Right ventricle myocardium superior (tissue), 1 donor: ENCODE measurements at places on chromosomes 5 and 9. TPM values are rescaled to one million over a fixed set of nuclear protein-coding genes. Genes with fewer than 3 reads are reported as not detected.

Gene RNF208
- 24.8 TPM for total RNA-seq

Gene SLC6A3
- total RNA-seq, result not detected

Gene EIF4E1B
- not detected for total RNA-seq

Gene ZSWIM6
- 6.6 TPM for total RNA-seq

Gene SNCB
- total RNA-seq, result not detected

Gene RARS1
- 41.8 TPM for total RNA-seq

Gene IFNK
- total RNA-seq, result not detected

Gene ARL14EPL
- total RNA-seq, result not detected

Gene TTC39B
- 1.3 TPM for total RNA-seq

Gene PCDHA10
- total RNA-seq, result 0.05 TPM

DNA sequence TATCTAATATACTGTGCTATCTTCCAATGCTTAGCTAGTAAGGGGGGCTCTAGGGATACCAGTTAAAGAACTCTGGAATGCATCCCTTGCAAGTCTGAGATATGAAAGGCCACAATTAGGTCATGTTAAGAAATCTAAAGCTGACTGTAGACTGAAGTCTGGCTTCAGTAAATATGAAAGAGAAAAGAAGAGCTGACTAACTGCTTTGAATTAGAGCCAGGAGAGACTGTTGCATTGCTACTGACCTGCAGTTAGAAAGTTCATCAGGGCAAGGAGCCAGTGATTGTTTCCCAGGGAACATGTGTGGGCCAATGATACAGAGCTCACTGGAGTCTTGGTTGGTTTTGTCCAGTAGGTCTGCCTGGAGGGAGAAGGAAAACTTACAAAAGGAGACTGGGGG lies 472.1 kb upstream of the TNC start:
- DNase-seq, result no peak

DNA sequence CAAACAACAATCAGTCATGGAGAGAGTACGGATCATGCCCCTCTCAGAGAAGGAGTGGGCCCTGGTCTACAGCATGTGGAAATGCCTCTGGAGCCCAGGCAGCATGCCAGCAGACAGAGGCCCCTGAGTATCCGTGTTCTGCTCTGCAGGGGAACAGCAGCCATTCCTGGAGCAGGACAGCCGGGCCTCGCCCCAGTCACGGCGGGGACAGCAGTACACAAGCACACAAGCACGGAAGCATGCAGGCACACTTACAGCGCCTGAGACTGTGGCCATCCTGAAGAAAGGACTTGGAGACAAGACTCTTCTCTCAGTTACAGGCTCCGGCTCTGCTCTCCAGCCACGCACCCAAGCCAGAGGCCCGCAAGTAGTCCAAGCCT lies 102.6 kb upstream of the ALDH1B1 start:
- no peak for DNase-seq

DNA sequence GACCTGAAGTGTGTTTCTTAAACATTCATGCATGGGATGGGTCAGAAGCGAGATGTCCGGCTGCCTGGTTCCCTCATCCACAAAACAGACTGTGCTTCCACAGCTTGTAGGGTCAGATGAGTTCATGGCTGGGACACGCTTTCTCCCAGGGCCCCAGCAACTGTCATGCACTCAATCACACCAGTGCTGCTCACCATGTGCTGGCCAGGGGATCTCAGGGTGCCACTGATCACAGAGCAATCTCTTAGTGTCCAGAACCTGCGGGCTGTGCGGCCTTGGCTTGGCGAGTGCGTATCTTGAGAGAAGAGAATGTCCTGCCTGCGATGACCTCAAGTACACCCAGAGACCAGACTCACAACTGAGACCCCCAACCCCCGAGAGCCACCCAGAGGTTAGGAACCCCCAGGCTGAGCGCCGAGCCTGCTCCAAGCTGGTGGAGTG lies 26.0 kb upstream of the FCN2 start:
- DNase-seq, result peak; percentile 25

DNA sequence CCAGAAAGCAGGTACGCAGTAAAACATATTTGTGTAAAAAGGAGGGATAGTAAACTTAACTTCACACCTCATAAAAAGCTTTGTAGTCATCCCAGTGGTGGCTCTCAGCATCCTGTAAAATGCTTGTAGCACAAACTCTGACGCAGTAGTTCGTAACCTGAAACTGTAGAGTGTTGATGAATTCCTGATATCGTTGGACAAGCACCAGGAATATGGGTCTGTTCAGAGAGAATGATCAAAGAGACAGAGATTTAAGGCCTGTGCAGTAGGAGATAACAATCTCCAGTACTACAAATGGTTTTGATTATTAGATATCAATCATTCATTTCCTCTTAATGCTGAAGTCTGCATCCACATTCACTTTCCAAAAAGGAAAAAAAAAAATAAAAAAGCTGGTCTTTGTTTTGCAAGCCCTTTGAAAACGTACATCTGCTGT lies 148.5 kb downstream of the KIAA0825 start:
- DNase-seq, result no peak

- DNase-seq, result no peak
Measured at GRCh38 chr5:141260458-141261237, 15.5 kb downstream of the PCDHB15 start.

DNA sequence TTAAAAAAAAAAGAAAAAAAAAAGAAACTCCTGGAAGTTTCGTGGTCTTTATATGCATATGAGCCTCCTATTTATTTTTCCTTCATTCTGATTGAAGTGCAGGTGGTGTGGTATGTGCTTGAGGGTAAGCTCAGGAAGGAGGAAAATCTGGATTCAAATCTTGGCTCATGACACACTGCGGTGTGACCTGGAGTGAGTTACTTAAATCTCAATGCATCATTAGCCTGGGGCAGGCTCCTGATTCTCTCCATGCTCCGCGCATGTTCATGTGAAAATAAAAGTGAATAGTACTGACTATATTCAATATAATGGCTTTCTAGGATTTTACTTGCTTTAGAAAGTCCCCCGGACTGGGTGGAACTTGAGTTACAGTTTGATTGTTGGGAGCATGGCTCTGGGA lies 35.6 kb downstream of the PTTG1 start:
- DNase-seq, result no peak

DNA sequence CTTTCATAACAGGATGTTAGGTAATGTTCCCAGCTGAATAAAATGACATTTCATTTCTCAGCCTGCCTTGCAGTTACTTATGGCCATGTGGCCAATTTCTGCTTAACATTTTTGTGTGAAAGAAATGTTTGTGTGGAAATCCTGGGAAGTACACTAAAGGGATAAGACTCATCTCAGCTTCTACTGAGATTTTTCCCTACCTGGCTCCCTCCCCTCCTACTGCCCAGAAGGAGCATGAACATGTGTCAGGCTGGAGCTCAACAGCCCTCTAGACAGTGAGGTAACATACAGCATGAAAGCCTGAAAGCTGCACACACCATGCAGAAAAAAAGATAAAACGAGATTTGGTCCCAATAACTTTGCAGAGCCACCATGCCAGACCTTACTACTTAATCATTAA lies 288.4 kb upstream of the COX7C start:
- DNase-seq, result no peak

DNA sequence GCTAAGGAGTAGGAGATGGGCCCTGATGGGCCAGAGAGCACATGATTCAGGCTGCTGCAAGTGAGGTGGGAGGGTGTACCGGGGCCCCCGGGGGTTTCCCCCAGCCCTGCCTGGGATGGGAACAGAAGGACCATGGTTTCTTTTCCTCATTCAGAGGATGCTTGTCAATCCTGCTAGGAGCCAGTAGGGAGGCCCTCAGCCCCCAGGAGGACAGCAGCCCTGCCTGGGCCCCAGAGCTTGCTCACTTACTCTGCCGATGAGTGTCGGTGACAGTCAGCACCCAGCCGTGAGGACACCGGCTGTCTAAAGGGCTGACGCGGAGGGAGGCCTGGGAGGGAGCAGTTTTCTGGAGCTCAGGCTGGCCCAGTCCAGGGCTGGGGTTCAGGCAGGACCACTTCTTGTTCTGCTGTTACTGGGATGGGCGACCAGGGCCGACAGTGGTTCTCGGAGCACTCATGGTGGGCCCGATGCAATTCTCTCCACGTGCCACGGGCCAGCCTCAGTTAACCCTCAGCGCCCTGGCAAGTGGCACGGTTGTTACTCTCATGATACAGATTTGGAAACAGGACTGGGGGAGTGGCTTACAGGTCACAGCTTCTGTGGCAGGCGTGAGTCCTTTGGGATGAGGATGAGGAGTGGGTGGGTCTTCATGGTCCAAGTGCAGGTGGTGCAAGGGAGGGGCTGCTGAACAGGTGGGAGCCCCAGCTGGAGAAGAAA lies 1.8 kb downstream of the ARRDC1 start:
- DNase-seq, result peak; percentile 56

- DNase-seq, result no peak
Measured at GRCh38 chr5:89735082-89735481, 674.5 kb downstream of the CETN3 start.

DNA sequence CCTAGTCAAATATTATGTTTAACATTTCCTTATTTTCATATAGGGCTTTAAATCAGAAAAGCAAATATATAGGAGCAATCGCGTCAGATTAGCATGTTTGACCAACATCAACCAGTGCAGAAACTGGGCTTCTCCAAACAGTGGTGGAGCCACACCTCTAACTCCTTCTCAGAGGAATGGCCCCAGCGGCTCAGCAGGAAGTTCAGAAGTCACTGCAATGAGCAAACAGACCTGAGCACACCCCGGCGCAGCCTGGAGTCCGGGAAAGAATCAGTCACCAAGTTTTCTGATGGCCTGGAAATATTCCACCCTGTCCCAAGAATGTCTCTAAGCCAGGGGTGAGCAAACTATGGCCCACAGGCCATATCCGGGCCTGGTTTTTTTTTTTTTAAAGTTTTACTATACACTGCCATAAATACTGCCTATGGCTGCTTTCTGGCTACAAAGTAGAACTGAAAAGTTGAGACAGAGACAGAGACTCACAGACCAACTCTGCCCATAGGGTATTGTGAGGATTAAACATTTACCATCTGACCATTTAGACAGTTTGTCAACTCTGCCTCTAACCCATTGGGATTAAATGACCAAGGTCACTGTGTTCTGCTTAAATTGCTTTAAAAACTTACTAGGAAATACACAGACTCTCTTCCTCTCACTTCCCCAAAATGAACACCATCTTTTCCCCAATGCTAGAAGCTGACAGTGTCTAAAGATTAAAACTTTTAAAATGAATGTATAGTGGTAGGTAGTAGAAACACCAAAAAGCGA lies 5.4 kb downstream of the GOLM1 start:
- DNase-seq, result no peak

- DNase-seq, result no peak
Measured at GRCh38 chr5:103232393-103232999, 26.1 kb upstream of the MACIR start.

DNA sequence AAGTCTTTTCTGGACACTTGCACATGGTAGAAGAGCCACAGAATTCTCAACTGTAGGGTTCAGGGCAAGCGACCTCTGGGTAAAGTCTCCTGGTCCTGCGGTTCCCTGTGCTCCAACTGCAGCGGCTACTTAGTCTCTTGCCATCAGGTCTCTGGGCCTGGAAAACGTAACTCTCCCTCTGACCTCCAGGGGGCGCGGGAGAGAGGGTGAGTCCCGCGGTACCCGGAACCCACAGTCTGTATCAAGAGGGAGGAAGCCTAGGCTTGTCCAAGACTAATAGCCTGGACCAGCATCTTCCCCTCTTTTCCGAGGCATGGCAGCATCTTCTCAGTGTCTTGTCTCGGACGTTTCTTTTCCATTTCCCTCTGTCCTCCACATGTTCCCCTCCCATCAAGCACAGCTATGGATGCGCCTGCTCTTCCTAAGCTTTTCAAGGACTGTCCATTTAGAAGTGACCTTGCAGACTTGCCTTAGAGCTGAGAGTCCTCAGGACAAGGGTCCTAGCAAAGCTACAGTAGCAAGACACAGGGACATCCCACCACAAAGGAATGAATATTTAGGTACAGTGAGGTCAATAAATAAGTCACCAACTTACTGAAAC lies 59.3 kb downstream of the FSTL4 start:
- DNase-seq, result peak; percentile 55

- DNase-seq, result no peak
Measured at GRCh38 chr5:17720071-17720470, 85.8 kb downstream of the TAF11L14 start.

- no peak for DNase-seq
Measured at GRCh38 chr9:135671591-135672041, 8.5 kb downstream of the LCN9 start.

GRCh38 chr9:110099236-110100095 lies 108.5 kb downstream of the C9orf152 start:
- no peak for DNase-seq

- no peak for DNase-seq
Measured at GRCh38 chr5:166883016-166883415, 1408.4 kb upstream of the WWC1 start.

DNA sequence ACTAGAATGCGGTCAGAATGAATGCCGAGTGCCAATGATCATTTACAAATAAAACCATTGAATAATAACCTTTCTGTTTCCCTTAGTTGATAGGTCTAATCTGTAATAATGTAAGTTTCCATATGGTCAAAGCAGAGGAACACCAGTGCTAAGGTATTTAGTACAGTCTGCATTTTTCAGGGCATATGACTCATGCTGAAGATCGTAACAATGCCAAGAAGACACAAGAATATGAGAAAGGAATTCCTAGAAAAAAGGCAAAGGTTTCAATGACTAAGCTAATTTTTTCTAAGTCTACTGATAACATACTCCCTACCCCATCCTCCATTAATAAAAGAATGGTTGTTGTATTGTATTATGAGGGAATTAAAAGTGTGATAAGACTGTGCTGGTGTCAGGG lies 2.8 kb downstream of the OR1L8 start:
- no peak for DNase-seq

- no peak for DNase-seq
Measured at GRCh38 chr5:53262348-53262970, 152.9 kb upstream of the MOCS2 start.

DNA sequence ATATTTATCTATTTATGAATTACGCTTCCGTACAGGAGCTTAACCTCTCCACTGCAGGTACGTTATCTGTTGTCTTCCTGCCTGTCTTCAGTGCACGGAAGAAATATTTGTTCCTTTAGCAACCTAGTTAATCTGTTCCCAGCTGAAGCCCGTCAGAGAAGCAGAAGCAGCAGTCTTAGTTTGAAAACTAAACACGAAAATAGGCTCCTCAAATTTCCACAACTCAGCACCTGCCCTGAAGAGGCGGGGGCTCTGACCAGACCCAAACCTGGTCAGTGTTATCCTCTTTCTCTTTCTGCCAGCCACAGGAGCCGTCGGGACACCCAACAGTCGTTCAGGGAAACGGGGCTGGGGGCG lies 462 bp downstream of the NUDCD2 start:
- no peak for DNase-seq

- DNase-seq, result no peak
Measured at GRCh38 chr9:121360601-121361374, 9.3 kb downstream of the STOM start.

DNA sequence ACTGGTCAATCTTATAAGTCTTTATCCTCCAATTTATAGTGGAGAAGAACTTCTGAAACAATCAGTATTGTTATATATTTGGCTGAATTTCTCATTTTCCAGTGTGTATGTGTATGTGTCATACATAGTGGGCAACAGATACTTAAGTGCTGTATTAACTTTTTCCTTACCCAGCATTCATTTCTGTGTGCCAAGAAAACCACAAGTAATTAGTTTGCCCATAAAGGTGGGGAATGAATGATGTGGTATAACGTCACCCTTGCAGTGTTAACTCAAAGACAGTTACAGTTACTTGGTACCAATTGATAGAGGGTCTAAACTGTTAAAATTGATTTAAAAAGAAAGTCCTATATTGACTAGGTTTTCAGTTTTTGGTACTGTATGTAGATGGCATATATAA lies 2.0 kb downstream of the OGN start:
- no peak for DNase-seq
